ENCODE measurements at places on chromosomes 4 and X. TPM values are rescaled to one million over a fixed set of nuclear protein-coding genes. Genes with fewer than 3 reads are reported as not detected.

Gene SYTL4
- 2.3 TPM for total RNA-seq

Gene ODAPH
- total RNA-seq, result not detected

Gene TRIM75
- total RNA-seq, result not detected

Gene MSX1
- total RNA-seq, result 2.1 TPM

Gene RHOXF2
- not detected for total RNA-seq

Gene KIAA1210
- total RNA-seq, result under 0.01 TPM

Gene WDR45
- 23.8 TPM for total RNA-seq

Gene TXK
- total RNA-seq, result 1.2 TPM

Gene APELA
- total RNA-seq, result not detected

Gene GAGE12J
- total RNA-seq, result not detected

Gene L1CAM
- 182 TPM for total RNA-seq

Gene SHOX
- 0.23 TPM for total RNA-seq

Gene CLDN34
- total RNA-seq, result not detected

Gene GSX2
- total RNA-seq, result 3.2 TPM

Gene INTS6L
- total RNA-seq, result 20.5 TPM

Gene RBM46
- total RNA-seq, result 0.69 TPM

Gene CENPVL2
- total RNA-seq, result 6.7 TPM

Gene TBC1D9
- total RNA-seq, result 112 TPM

Gene PHKA1
- 5.1 TPM for total RNA-seq

Gene DCAF8L1
- not detected for total RNA-seq

Gene GPR82
- not detected for total RNA-seq

Gene AKAP14
- 5.1 TPM for total RNA-seq

Gene MAGEA2B
- not detected for total RNA-seq

Gene BDH2
- total RNA-seq, result 19.8 TPM

Gene GPC4
- 2.8 TPM for total RNA-seq

Gene TMEM33
- 64.6 TPM for total RNA-seq

Gene NFXL1
- 21.9 TPM for total RNA-seq

Gene POU3F4
- 20.8 TPM for total RNA-seq

Gene FRAS1
- total RNA-seq, result 47.7 TPM
